ENCODE measurements at places on chromosomes 16 and 17.
A peak's percentile ranks its signal among the peaks of the same experiment; 100 is the strongest.

DNA sequence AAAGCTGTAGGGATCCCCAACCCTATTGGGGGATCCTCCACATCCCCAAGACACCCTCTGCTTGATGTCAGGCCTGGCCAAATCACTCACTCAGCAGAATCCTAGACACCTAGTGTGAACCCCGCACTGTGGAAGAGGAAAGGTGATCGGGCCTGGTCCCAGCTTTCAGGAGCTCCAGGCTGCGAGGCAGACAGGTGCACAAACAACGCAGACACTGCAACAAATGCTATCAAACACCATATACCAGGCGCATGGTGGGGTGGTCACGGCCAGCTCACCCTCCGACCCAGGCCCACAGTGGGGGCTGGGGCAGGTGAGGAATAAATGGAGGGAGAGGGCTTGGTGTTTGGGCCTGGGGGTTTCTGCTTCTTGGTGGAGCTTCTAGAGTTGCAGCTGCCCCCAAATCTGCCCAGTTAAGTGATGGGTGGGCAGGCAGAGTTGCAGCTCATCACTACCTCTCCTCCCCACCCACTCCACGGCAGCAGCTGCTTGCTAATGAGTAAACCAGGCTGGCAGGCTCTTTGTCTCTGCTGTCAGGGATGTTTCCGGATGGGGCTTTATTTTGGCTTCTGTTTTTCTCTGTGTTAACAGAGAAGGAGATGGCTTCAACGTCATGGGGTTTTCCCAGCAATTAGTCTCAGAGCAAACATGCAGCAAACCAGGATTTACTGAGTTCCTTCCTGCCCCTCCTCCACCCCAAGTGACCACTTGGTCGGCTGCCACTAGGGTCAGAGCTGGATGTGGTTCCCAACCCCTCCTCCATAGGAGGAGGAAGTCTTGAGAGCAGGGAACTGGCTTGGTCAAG, 46.6 kb downstream of the PECAM1 start:
- no peak for DNase-seq

GRCh38 chr16:2243031-2243528, 6.8 kb downstream of the DNASE1L2 start:
- DNase-seq: no peak

DNA sequence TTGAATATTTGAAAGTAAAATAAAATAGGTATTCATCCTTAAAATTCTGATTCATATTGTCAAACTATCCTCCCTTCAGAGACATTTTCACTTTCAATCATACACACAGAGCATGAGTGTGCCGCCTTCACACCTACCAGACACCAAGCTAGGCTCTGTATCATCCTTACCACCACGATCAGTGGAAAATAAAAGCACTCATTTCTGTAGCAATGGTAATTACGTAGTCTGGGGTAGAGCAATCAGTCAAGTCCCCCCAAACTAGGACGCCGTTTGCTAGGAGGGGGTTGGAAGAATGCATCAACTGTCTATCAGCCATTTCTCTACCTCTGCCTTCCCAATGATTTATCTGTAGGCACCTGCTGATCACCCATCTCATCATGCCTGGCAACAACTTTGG, 84.6 kb upstream of the GRIN2A start:
- DNase-seq: no peak

DNA sequence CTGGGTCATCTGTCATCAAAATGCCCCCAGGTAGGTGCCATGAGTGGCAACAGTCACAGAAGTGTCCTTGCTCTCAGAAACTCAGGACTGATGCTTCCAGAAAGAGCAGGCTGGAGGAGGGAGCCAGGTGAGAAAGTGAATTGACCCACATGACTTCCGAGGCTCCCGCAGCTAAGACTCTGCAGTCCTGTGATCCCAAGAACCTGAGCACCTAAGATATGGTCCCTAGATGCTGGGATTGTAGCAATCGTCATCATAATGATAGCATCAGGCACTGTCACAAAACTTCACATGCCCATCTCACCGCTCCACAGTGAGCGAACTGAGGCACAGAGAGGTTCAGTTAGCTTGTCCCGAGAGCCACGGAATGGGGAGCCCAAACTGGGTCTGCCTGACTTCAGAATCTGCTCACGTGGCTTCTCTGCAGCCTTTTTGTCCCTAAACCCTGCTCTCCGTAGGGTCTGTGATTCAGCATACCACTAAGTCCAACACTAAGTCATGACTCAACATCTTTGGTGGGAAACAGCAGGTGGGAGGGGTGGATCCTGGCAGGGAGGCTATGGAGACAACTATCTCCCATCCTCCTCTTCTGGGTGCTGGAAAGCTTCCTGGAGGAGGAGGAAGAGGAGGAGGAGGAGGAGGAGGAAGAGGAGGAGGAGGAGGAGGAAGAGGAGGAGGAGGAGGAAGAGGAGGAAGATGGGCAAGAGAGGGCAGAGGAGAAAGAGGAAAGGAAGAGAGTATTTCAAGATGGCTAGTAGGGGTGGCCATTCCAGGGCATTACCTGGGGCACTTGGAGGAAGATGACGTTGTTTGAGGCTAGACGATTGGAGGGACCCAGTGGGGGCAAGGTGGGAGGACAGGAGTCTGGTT, 55.5 kb upstream of the DLX4 start:
- peak; percentile 82 for DNase-seq

GRCh38 chr17:55348749-55349354, 72.8 kb downstream of the MMD start:
- DNase-seq: peak; percentile 63

DNA sequence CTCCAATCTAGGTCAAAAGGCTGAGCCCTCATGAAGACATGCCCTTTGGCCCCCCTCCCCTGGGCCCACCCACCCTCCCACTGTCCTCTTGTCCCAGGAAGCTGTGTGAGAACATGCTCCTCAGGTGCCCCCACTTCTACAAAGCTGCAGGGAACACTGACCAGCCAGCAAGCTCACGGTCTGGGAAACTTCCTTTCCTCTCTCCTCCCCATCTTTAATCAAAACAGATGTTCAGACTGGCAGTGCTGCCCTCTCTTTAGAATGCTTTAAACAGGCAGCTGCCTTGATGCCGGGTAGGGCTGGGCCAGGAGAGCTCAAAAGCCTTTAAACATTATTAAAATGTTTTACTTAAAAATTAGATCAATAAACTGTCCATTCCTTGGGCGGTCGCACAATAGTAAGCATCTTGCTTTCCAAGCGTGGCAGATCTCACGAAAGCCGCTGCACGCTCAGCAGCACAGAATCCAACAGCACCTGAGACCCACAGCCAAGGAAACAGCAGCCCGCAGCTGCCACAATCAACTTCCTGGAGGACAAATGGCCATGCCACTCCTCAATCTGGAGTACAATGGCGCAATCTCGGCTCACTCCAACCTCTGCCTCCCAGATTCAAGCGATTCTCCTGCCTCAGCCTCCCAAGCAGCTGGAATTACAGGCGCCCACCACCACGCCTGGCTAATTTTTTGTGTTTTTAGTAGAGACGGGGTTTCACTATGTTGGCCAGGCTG, 399.2 kb downstream of the SLC39A11 start:
- no peak for DNase-seq

- no peak for DNase-seq
These were observed 33.1 kb upstream of the PHB1 start for GRCh38 chr17:49447628-49448302.

DNA sequence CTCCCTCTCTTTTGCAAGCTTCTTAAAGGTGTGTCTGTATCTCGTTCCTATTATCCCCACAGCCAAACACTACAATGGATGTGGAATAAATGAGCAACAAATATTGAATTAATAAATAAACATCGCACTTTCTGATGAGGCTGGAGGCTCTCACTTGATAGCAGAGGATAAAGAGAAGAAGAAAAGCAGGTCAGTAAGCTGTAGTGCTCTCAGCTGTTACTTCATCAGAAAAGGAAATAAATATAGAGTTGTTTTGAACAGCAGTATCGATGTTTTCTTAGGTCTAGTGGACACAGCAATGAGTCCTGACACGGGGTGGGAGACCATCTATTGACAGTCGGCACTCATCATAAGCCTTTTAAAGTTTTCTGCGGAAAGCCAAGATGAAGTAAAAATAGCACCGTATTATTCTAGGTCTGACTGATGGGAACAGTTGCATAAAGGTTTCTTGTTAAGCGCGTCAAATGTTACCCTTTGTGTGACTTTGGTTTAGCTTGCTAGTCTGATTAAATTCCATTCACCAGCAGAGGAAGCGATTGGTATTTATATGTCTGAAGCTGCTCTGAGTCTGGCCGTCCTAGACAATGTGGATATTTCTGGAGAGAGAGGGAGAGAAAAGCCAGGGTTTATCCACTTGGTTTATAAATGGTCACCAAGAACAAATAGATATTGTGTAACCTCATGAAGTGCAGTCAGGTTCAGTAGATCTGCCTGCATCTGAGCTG, 646.1 kb downstream of the CDH11 start:
- DNase-seq: peak; percentile 9

GRCh38 chr17:75067856-75068255, 19.9 kb upstream of the SLC16A5 start:
- DNase-seq: no peak

DNA sequence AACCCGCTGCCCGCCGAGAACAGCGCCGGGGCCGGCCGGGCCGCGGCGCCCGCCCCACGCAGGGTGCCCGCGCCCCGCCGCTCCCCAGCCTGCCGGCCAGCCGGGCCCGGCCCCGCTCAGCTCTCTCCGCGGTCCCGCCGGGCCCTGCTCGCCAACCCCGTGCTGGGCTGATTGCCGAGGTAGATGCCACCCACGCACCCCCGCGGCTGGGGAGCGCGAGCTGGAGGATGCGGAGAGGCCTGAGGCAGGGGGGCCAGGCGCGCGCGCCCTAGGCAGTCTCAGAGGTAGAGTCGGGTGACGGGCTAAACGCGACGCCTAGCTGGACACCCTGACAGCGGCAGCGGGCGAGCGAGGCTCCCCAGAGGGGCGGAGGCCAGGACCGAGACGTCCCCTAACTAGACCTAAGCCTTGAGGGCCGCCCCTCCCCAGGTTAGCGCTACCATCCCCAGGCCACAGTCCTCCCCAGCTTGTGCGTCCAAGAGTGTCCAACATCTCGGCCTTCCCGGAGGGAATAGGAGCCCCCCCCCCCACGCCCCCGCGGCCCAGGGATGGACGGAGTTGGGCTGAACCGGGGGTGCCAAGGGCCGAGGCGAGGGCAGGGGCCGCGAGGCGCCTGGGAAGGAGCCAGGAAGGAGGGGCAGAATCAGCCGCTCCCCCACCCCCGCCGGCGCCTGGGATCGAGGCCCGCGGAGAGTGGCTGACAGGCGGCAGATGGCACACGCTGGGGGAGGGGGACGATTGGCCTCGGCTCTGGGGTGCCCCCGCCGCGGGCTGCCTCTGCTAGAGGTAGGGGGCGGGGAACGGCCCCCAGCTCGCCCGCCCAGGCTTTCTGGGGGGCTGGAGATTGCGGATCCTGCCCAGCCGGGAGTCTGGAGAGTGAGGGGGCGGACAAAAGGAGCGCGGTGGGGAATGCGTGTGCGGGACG, 2.5 kb upstream of the ZNF423 start:
- peak; percentile 56 for DNase-seq

GRCh38 chr17:7321466-7321865, 6.3 kb upstream of the GPS2 start:
- DNase-seq: no peak

All from urothelium cell line (cell line).